ENCODE measurements at places on chromosomes 5 and 9.

GRCh38 chr5:138647261-138647788 lies 72.1 kb upstream of the HSPA9 start:
- DNase-seq, result no peak

GRCh38 chr9:28922891-28923290 lies 1349.6 kb upstream of the C9orf72 start:
- no peak for DNase-seq

DNA sequence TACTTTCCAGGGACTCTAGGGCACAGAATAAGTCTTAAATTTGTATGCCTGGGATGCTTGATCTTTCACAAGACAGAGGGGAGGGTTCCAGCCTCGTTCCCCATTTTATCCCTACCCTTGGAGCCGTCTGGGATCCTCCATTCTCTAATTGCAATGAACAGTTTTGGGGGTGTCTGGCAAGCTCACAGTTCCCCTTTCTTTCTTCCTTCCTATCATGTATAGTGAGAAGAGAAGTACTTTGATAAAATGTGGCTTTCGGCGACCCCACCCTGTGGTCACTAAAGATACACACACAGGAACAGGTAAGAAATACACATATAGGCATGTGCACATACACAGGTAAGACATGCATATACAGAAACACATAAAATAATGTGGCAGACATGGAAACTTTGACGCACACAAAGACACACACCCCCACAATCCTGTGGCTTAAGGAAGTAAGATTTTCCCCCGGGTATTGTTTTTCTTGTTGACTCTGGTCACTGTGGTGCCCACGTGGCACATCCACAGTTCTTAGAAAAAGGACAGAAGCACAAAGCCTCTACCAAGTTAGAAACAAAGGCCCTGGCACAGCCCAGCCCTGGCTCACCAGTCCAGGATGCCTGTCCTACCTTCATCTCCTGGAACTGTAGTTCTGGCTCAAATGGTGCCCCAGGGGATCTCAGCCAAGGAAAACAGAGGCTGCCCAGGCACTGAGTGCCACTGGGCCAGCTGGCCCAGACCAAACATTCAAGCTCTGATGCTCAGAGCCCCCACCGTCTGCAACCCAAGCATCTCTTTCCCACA lies 6.3 kb upstream of the SMU1 start:
- peak; percentile 36 for DNase-seq

GRCh38 chr5:44774279-44774880 lies 34.4 kb upstream of the MRPS30 start:
- DNase-seq, result peak; percentile 26

DNA sequence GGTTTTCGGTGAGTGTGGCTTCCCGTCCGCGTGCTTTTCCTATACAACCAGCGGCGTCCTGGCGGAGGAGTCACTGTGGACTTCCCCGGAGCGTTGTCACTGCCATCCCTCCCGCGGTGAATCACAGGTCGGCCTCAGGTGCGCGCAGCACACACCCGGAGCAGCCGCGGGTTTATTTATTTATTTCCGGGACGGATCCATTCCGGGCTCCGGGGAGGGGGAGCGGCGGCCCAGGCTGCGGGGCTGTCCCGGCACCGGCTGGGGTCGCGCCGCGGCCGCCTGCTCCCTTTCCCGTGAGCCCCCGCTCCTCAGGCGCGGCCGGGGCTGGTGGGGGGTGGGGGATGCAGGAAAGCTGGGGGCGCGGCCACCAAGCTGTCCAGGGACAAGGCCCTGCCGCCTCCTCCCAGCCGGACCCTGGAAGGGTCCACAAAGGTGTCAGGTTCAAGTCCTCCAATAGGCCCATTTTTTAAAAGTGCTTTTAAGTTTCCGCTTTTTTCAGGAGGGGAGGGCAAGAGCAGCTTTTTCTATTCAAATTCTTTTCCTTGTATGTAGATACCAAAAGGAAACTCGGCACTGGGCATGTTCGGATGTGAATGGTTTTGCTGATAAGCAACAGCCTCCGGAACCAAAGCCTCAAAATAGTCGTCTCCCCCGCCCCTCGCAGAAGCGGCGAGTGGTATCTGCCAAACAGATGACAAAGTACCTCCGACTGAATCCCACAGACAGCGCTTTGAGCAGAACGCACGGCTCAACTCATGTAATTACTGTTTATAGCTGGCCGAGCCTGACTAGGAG lies 192.5 kb downstream of the CD180 start:
- DNase-seq, result peak; percentile 51

GRCh38 chr9:112535811-112536210 lies 49.2 kb downstream of the KIAA1958 start:
- DNase-seq, result no peak

DNA sequence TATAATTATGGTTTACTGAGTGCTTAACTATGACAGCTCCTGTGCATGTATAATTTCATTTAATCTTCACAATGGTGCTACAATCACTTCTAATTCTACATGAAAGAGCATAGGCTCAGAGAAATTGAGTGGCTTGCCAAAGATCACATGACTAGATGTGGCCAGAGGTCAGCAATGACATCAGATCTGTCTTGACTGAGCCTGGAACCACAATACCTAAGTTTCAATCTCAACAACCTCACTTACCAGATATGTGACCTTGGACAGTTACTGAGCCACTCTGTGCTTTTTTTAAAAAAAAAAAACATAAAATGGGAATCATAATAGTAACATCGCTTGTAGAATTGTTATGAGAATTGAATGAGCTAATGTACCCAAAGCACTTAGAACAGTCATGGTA lies 130.7 kb downstream of the TRIM32 start:
- DNase-seq, result peak; percentile 12

DNA sequence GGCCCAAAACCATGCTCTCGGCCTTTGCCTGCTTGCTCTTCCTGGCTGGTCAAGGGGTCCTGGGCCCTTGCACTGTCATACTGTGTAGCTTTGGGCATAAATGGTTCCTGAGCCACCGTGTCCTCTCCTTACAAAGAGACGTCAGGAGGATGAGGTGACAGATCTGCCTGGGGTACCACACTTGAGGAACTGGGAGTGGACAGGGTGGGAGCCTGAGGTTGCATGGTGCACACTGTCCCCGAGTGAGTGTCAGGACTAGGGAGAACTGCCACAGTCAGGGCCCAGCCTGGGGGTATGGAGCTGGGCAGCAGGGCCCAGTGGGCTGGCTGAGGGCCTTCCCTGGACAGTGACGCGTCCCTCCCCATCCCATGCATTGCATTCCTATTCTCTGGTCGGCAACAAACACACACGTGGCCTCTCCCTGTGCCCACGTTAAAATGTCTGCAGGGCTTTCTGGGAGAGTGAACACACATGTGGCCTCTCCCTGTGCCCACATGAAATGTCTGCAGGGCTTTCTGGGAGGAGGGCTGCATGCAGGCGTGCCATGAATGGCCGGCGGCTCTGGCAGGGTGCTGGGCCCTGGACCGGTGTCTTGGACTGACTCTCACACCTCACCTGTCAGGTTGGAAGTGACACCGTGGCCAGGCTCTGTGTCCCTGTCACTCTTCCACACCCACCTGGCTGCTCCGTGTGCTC lies 122.1 kb upstream of the COL5A1 start:
- no peak for DNase-seq

DNA sequence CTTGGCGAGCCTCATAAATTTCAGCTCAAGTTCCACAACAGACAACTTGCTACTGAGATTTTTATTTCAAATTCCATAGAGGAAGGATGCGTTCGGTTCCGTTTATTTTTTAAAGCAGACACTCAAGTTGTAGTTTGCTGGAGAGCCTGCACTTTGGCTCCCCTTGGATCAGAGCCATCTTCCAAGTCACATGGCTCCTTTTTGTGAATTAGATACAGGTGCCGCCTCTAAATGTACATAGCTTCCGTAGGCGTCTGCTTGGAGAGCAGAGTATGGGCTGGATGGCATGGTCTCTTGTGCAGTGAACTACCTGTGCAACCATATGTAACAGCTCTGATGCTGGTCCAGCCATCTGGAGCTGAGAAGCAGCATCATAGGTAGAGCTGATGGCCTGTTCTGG lies 73.9 kb upstream of the WWC1 start:
- DNase-seq, result no peak

DNA sequence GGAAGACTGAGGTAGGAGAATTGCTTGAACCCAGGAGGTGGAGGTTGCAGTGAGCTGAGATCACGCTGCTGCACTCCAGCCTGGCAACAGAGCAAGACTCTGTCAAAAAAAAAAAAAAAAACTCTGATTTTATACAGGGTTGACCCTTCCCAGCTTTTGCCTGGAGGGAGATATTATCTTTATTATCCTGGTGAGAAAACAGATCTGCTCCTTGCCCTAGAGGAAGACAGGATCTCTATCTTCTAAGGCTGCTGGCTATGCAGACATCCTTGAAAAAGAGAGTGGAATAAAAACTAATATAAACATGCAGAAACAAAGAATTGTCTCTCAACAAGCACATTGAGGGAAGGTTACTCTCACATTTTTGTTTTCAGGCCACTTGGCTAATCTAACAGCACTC lies 1503.4 kb upstream of the WWC1 start:
- no peak for DNase-seq

GRCh38 chr5:96962540-96962991 lies 26.7 kb downstream of the LNPEP start:
- DNase-seq, result no peak

- DNase-seq, result peak; percentile 66
Observed at GRCh38 chr9:105053209-105053652, 125.3 kb upstream of the ABCA1 start.

DNA sequence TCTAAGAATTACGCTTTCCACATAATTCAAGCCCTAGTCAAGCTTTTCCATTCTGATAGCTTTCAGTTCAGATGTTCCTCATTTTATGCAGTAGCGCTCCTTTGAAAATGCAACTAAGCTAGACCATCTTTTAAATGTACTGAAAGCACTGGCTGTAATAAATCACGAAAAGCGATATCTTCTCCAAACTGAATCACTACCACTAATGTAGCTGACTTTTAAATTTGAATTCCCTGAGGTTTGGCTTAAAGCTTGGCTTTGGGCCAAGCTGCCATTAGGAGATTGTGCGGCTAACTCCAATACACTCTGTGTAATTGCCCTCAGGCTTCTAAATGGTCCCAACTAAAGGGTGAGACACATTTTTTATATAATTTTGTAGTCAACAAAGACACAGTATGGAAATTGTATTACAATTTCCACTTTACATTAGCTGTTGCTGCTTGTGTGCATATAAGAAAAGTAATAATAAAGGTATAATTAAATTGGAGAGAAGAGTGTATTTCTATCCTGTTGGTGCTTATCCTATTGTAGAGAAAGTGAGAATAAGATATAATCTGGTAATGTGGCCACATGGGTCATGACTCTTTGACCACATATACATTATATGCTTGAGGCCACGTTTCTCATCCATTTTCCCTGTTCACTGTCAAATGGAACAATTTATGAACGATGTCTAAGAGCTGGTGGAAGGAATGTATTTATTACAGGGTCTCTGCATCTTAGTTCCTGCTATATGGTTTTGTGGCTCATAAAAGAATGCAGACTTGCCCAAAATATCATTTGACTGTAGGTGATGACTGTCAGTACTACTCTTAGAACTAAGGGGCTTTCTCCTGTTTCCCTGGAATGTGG lies 118.7 kb upstream of the TAF11L2 start:
- no peak for DNase-seq

GRCh38 chr9:8857068-8857925 lies 1057.7 kb upstream of the DMAC1 start:
- no peak for DNase-seq

DNA sequence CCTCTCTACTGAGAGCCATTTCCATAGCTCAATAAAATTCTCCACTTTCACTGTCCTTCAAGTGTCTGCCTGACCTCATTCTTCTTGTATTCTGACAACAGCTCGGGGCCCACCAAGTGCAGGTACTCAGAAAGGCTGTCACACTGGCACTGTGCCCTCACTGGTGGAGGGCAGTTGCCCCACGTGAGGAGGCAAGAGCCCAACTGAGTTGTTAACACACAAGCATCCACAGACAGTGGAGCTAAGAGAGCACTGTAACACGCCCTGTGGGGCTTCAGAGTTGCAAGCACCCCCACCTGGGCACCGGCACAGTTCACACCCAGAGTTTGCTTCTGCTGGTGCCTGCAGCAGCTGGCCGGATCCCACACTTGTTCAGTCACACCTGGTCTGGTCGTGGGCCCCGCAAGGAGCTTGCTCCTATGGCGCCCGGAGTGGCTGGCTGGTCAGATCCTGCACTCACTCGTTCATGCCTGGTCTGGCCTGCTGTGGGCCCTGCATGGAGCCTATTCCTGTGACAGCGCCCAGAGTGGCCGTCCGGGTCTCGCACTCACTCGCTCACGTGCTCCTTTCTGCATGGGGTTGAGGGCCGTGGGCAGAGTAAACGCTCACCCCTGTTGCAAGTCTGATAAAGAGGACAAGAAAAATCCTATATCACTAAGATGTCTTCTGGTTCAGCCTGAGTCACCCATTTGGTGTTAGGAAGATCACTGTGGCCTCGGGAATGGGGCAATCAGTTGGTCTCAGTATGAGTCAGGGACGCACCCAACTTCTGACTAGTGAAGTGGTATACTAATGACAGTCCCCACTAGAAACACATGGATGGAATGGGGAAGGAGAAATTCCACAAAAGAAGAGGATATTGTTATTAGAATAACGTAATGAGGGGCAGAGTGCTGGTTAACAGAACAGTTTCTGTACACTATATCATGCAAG lies 87.0 kb upstream of the CCNH start:
- DNase-seq, result no peak

GRCh38 chr9:132457504-132458236 lies 47.7 kb downstream of the CFAP77 start:
- DNase-seq, result no peak

DNA sequence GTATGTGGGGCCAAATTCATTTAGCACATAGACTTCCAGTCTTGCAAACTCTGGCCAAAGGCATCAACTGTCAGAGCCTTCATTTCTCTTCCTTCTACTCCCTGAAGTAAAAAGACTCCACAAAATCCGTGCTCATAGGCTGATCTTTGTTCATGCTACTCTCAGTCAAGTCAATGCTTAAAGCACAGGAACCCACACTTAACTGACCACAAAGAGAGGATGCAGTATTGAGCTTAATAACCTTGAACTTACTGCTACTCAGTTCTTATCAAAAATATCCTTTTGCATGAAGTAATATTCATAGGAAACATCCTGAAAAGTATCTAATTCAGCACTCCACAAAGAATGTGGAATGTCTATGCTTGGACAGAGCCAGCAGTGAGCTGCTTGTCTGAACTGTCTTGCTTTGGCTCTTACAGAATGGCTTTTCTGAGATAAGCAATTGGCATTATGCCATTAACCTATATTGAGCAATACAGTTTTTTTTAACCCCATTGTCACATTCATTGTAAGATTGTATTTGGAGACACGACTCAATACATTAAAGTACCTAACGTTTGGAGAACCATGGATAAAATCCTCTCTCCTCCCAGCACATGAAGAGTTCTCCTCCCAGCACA lies 21.7 kb downstream of the LPAR1 start:
- DNase-seq, result peak; percentile 42

GRCh38 chr9:131258698-131259431 lies 17.4 kb downstream of the FAM78A start:
- DNase-seq, result no peak

DNA sequence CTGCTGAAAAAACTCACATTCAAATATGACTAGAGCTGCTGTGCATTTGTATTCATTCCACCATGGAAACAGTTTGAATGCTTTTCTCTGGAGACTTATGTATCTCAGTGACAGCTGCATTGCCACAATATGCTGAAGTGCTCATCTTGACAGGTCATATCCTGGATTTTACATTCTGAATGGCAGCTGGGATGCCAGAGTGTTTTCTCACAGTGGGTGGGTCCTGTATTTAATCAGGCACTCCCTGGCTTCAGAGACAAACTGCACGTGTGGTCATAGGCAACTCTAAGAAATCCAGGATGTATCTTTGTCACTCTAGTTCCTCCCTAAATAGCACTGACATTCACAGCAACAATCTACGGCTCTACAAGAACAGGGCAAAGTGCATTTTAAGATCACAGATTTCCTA lies 75.6 kb downstream of the ST8SIA4 start:
- DNase-seq, result peak; percentile 67

- DNase-seq, result no peak
Observed at GRCh38 chr5:177443144-177443983, 3.2 kb upstream of the PRR7 start.

Measured in GM12865 (cell line).